Activated T-helper 1 cell treated with Interleukin-2 at 50 U/mL for 16 hours (primary cell): ENCODE measurements at places on chromosomes 7 and 10.
A peak's percentile ranks its signal among the peaks of the same experiment; 100 is the strongest.

DNA sequence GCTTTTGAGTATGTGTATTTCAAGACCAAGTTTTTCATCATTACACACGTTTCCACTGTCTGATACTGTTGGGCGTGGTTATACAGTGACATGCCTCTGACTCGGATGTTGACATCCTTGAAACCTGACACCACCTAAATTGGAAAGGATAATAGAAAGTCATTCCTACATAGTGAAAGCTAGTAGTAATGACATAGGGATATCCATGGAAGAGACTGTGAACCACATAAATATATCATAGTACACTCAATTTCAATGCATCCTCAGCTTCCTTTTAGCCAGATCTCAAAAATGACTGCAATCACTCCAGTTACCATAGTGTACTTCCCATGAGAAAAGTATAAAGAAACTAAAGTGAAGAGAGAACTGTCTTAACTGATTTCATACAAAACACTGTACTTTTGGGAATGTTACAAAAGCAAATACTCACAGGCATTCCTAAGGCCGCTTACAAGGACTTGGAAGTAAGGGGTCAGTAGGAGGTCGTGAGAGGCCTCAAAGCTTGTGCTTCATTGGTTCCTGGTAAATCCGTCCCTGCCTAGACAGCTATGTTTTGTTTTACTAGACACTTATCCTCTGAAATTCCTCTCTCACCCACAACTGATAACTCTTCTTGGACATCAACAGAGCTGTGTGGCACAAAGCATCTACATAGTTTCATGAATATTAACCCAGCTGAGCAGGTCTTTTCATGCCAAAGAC lies 71.8 kb upstream of the VWDE start:
- no peak for DNase-seq

DNA sequence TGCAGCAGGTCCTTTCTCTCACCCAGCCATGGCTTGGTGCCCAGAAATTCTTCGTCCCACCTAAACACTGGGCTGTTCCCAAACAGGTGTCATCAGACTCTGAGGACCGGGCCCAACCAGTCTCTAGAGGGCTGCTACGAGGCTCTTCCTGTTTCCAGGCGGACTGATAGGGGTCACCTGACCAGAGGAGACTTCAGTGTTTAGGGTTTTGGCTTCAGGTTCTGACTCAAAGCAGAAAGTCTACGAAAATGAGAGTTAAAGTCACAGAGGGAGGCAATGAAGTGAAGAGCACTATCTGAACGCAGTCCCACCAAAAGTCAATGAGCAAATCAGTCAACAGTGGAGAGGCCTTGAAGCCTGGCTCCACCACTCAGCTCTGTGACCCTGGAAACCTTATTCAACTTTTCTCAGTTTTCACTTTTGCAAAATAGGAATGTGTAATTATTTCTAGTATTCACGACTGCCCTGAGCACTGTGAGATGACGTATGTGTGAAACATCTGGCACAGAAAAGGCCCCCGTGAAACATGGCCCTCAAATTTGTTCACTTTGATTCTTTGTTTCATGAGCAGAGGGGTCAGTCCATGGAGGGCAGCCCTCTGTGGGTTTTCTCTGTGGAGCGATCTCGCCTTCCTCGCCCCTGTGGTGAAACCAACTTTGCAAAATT lies 189.9 kb upstream of the PDE1C start:
- DNase-seq: no peak

DNA sequence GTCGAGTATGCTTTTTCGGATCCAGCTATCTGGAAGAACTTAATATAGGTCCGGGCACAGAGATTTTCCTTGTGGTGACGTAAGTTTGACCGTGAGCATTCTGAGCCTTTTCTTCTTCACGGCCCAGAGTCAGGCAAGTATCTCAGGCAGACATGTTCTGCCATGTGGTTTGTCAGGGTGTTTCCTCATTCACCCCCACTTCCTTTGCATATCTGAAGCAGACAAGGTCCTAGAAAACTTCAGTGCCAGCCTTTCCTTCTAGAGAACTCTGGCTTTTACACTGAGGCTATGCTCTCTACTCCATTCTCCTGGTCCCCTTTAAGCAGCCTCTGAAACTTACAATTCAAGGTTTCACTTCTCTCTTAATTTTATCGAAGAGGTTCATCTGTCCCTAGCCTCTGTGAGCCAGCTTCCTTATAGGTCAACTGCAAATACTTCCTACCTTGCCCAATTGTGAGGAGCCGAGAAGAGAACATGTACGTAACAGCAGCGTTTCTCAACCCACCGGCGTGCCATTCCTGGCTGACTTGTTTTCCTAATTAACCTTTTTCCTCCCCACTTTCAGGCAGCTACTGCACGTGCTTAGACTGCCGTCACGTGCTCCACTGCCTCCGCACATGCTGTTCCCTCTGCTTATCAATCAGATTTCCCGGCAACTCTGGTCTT lies 47.3 kb downstream of the CDCA7L start:
- DNase-seq: no peak

DNA sequence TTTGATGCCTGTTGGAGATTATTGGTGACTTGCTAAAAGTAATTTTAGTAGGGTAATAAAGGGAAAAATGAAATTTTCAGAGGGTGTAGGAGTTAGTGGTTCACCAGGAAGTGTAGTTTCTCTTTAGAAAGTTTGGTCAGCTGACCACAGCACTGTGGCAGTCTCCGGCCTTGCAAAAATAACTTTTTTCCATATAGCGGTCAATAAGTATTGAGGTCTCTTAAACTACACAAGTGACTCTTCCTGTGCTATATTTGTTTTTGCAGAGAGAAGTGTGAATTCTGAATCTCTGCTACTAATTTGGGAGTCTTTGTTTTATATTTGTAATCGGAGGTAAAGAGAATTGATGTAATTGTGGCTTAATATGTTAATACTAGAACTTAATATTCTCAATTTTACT lies 24.3 kb downstream of the PTPN12 start:
- DNase-seq: no peak

GRCh38 chr10:114697061-114697598 lies 39.1 kb upstream of the ABLIM1 start:
- no peak for DNase-seq

DNA sequence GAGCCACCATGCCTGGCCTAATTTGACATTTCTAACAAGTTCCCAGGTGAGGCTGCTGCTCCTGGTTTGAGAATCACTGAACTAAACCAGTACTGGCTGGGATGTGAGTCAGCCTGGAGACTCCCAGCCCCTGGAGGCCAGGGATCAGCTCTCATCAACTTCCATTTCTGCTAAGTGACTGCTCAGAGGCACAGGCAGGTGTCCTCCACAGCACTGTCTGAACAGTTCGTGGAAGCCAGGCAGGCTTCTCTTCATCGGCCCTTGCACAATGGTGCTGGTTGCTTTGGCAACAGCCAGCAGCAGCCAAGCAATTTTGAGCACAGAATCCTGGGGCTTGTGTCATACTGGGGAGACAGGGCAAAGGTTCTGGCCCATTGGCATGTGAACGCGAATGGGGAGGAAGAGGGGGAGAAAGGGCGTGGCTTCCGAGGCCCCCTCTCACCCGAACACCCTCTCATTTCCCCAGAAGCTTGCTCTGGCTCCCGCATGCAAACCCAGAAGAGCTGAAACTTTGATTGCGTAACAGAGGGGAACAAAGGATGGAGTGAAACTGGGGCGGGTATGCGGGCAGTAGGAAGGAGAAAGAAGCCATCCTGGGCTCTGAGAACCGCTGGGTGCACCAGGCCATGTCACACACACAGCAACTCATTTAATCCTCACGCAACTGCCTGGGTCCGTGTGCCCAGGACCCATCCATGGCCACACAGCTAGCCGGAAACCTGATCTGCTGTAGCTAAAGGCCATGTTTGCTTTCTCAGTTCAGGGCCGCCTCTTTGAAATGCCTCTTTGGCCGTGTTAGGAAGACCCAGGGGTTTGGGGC lies 9.0 kb upstream of the POR start:
- no peak for DNase-seq

DNA sequence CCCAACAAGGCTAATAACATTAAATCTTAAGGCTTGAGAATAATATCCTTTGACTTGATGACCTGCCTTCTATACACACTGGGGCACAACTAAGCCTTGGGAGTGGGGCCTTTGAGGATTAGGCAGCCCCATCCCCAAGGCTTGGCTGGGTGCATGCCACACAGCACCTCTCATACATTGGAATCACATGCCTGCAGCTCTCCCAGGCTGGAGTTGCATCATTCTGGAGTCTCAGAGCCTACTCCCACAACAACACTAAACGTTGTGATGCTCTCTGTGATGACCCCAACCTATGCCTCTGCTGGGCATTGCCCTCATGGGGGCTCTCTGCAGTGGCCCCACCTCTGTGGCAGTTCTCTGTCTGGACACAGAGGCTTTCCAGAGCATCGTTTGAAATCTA lies 31.9 kb upstream of the SGCE start:
- no peak for DNase-seq

- peak; percentile 23 for DNase-seq
Observed at GRCh38 chr10:34637418-34637911, 177.6 kb downstream of the PARD3 start.

GRCh38 chr10:12510501-12510941 lies 161.2 kb downstream of the CAMK1D start:
- DNase-seq: no peak

- DNase-seq: no peak
Observed at GRCh38 chr7:43559171-43559945, 23.6 kb upstream of the STK17A start.

GRCh38 chr7:111740942-111741341 lies 178.7 kb upstream of the IMMP2L start:
- no peak for DNase-seq

GRCh38 chr10:51707821-51708424 lies 8.5 kb upstream of the CSTF2T start:
- DNase-seq: no peak

DNA sequence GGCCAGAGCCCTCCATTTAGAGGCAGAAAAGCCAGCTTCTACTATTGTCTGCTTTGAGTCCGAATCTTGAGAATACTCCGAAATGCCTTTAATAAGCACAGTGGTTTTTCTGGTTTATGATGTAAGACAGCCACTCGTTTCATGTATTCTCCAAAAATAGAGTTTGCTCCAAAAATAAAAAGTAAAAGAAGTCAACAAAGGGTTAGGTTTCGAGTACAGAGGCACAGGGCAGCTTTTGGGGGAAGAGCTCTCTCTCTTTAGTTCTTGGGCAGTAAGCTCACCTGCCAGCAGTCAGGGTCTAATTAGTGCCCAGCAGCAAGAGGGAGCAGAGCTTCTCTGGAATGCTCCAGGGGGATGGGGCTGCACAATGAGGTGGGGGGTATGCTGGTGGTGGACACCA lies 20.2 kb downstream of the CREB3L2 start:
- DNase-seq: no peak

- no peak for DNase-seq
Observed at GRCh38 chr7:91628742-91629141, 251.8 kb downstream of the MTERF1 start.

DNA sequence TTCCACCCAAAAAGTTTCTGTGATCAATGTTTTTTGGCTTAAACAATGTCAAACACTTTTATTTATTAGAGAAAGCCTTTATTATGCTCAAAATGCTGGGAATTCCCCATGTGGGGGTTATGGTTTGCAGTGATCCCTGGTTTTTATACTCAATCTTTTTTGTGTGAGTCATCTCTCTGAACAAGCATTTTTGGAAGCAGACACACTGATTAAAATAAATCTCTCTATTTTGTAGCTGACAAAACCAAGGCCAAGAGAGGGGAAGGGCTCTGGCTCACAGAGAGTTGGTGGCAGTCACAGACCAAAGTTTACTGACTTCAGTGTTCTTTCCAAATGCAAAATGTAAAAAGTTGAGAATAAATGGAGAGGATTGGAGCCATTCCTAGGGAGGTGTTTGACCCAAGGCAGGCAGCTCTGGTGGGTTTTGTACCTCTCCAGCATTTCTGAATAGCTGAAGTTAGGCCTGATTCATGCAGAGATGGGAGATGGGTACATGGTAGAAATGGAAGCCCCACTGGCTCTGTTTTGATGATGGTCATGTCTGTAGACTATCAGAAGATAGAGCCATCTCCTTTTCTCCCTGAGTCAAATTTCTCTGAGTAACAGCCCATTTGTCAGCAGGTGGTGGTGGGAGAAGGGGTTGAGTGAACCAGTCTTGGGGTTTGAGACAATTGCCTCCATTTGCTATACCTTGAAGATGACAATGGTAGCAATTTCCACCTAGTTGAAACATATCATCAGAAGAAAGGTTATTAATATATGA lies 45.4 kb upstream of the NAMPT start:
- no peak for DNase-seq

DNA sequence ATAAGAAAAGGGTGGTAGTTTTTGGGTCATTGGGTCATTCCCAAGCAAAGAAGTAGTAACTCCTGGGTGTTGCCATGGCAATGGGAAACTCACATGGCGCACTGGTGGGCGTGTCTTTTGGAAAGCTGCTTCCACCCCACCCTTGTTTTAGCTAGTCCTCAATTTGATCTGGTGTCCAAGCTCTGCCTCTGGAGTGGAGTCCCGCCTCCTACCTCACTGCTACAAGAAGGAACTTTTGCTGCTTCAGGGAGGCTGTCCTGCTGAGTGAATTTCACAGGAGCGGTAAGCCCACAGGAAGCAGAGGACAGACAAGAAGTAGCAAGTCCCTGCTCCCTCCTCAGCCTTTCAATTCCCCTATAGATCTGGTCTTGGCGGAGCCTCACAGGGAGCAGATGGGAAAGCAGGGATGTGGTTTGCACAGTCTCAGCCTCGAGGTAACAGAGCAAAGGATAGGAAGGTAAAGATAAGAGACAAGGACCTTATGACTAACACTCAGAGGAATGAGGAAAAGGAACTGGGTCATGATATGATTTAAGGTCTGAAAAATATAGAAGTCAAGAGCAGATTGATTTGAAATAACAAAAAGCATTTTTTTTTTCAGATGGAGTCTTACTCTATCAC lies 700.3 kb downstream of the TNS3 start:
- DNase-seq: no peak

- DNase-seq: no peak
Observed at GRCh38 chr10:46555366-46555712, 1.1 kb downstream of the GPRIN2 start.

DNA sequence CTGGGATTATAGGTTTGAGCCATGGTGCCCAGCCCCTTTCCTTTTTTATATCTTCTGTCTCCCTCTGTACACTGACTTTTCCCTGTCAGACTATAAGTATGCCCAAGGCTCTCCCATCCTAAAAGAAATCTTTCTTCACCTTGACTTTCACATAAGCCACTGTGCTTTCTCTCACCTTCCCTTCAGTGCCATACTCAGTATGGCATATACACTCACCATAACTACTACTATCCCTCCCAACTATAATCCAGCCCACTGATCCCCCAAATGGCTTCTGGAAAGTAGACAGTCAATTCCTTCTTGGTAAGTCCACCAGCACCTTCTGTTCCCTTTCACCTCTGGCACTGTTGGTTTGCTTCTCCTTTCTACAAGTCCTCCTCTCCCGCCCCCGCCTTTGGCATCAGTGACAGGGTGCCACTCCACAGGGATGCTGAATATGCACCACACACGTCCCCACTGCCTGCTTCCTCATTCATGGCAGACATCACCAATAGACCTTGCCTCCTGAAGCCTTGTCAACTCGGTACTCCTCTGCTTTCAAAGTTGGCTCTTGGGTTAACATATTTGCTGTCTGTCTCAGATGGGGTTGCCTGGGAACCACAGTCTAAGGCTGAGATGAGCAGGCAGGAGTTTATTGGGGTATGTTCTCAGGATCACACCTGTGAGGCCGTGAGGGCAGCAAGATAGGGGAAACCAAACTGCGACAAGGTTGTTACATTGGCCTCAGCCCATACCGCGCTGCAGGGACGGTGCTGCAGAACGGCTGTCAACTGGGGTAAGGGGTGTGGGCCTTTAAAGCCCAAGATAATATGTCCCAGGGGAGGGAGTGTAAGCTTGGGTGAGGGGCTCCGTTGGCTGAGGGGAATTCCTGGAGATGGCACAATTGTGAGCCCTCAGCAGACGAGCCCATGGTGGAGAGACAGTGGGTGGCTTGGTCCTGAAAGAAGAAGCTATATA lies 7.2 kb upstream of the PSAP start:
- no peak for DNase-seq
